ENCODE measurements at places on chromosomes 1 and 21.

GRCh38 chr1:65434255-65434654 is 13.8 kb downstream of the LEPR start:
- DNase-seq, result no peak

DNA sequence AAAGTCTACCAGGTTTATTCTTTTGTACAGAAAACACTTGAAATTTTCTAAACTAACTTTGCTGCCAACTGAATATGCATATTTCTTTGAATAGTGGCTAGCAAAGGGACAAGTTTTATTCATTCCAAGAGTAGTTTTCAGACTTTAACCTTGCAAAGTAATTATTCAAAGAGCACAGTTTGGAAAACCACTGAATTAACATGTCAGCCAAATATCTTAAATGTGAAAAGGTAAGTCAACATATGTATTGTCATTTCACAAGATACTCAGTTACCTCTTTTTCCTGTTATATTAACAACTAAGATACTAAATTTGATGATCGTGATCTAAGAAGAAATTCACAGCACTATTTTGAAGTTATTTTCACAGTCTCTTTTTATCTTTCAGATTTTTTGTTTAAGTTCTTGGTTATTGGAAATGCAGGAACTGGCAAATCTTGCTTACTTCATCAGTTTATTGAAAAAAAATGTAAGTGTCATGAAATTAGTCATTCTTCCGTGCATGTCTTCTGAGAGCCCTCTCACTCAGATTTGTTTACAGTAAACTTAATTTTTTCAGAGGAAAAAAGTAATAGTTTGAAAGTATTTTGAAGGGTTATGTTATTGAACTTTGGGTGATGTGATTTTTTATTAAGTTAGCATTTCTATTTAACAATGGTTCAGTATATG is 15.3 kb downstream of the RAB4A start:
- DNase-seq, result no peak

- no peak for DNase-seq
These were observed 411.7 kb downstream of the BRINP3 start for GRCh38 chr1:190066011-190066410.

GRCh38 chr1:51071291-51072042 is 30.6 kb upstream of the C1orf185 start:
- DNase-seq, result no peak

- no peak for DNase-seq
These were observed 3.7 kb downstream of the NES start for GRCh38 chr1:156673387-156674121.

DNA sequence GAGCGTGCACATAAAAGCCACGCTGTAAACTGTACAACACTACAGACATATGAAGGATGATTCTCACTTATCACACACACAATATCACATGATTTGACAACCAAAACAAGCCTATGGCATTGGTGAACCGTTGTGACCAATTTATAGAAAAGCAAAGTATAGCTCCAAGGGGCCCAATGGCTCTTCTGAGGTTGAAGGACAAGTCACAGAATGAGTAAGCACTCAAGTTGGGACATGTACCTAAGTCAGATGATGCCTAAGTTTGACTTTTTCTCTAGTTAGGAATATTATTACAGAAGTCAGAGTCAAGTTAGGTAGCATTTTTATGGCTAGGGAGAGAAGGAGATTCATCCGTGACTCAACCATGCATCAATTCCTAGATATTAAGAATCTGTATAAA is 45.7 kb downstream of the PLPP3 start:
- DNase-seq, result no peak

DNA sequence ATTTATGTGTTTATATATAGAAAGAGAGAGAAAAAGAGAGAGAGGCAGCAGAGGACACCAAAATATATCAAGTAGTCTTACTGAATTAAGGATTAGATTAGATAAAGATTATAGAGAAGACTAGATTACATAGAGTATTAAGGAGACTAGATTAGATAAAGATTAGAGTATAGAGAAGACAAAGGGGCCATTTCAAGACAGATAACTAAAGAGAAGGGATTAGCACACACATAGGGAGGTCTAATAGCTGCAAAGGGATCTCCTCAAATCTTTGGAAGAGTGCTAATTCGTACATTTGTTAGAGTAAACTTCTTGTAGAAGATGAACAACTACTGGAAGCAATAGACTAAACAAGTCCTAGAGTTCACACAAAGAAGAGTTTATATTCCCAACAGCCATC is 34.2 kb downstream of the OR6Y1 start:
- DNase-seq, result no peak

DNA sequence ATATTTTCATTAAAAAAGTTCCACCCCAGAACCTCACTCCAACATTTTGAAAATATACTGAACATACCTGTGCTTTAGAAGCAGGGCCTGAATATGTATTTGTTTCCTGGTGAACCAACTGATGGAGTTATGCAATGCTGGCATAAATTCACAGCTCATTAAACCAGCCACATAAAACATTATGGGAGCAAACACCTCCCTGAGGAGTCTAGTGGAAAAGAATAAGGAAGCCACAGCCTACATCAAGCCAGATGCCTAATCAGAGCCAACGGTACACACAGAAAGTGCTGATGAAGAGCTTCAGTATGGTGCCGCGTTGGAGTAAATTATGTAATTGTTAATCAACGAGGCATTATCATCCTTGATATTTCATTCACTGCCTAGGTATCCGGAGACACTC is 199.5 kb downstream of the AJAP1 start:
- no peak for DNase-seq

GRCh38 chr21:36700295-36700970 is 1.5 kb downstream of the SIM2 start:
- DNase-seq, result no peak

- DNase-seq, result no peak
These were observed 6.7 kb downstream of the ZNF648 start for GRCh38 chr1:182054698-182055326.

GRCh38 chr1:115906627-115907026 is 65.7 kb upstream of the NHLH2 start:
- DNase-seq, result no peak

- no peak for DNase-seq
These were observed 6.8 kb downstream of the NHLH1 start for GRCh38 chr1:160373696-160374095.

- DNase-seq, result no peak
These were observed 250.6 kb downstream of the KAZN start for GRCh38 chr1:14849038-14849437.

DNA sequence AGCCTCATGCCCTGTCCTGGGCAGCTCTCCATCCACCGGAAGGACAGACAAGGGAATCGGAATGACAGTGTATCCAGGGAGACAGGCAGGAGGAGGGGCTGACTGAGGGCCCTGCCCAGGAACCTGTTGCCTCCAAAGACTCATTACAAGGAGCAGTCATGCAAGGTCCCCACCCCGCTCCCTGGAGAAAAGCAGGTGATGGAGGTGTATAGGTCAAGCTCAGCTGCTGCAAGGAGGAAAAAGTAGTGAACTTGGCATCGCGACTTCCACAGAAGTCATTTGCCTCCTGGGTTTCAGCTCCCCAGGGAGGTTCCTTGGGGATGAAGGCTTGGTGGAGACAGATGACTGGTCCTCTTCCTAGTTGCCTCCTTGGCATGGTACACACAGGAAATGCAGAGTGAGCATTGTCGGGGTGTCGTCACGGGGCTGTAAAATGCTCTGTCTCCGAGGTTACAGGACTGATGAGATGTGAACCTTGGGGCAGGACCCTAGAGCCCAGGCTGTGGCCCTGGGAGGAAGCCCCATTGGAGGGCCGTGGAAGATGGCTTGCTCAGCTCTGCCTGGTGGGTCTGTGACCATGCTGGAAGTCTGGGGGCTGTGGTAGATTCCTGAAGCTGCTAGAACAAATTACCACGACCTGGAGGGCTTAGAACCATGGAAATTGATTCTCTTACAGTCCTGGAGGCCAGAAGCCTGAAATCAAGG is 219.6 kb upstream of the C1orf174 start:
- DNase-seq, result no peak

DNA sequence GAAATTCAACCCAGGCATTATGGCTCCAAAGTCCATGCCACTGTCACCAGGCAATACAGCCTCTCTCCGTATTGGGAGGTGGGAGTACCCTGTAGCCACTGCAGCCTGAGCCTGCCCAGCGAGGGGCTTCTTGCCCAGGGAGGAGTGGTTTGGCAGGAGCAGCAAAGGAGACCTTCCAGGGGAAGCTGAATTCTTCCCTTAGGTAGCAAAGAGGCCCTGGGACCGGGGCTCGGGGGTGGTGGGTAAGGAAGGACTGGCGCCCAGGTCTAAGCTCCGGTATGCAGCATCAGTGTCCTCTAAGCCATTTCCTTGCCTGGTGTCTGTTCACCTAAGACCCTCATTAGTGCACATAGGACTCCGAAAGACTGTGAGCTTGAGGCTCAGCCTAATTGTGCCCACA is 17.0 kb downstream of the TNNT2 start:
- no peak for DNase-seq

- no peak for DNase-seq
These were observed 56.1 kb downstream of the GADD45A start for GRCh38 chr1:67741121-67741520.

- DNase-seq, result no peak
These were observed 66.4 kb downstream of the PHTF1 start for GRCh38 chr1:113692824-113693431.

- DNase-seq, result no peak
These were observed 13.8 kb downstream of the PRDM16 start for GRCh38 chr1:3082571-3083516.

- no peak for DNase-seq
These were observed 38.9 kb downstream of the FAM163A start for GRCh38 chr1:179781962-179782361.

- DNase-seq, result no peak
These were observed 283.8 kb upstream of the RUNX1 start for GRCh38 chr21:35332841-35333426.

GRCh38 chr1:201728731-201729130 is 100.2 kb upstream of the IPO9 start:
- no peak for DNase-seq

- DNase-seq, result no peak
These were observed 96.2 kb upstream of the WLS start for GRCh38 chr1:68328490-68328889.

DNA sequence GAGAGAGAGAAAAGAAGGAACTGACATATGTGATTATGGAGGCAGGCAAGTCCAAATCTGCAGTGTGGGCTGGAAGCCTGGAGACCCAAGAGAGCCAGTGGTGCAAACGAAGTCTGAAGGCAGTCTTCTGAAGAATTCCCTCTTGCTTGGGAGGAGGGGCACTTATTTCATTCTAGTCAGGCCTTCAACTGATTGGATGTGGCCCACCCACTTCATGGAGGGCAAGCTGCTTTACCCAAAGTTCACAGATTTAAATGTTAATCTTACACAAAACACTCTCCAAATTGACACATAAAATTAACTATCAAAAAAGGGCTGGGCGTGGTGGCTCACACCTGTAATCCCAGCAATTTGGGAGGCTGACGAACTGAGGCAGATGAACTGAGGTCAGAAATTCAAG is 103.5 kb upstream of the RAB3GAP2 start:
- no peak for DNase-seq

- no peak for DNase-seq
These were observed 17.4 kb upstream of the HIVEP3 start for GRCh38 chr1:41936107-41936506.

DNA sequence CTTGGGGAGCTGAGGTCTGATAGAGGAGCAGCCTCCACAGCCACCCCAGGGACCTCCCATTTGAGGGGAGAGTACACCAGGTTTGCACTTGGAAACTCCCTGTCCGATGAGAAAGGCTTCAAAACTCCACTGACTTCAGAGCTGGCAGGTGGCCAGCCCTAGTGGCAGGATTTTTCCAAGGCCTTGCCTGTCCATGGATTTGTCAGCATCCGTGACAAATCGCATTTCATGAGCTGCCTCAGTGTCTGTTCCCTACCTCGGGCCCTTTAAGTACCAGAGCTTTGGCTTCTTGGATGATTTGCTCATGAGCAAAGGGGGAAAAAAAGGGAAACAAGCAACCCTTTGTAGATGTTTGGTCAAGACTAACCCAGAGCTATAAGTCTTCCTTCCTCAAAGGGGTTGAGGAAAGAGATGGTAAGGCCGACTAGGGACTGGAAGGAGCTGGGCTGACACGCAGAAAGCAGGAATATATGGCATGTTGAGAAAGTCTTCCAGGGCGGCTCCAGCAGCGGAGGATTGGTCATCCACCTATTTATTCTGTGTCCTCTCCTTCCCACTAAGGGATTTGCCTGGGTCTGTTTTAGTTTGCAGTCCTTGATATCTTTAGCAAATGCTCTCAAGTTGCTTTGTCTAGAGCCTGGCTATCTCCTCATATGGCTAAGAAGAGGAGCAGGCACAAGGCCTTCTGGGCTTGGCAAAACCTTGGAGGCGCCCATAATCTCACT is 2.7 kb upstream of the HSPG2 start:
- DNase-seq, result peak; percentile 73

DNA sequence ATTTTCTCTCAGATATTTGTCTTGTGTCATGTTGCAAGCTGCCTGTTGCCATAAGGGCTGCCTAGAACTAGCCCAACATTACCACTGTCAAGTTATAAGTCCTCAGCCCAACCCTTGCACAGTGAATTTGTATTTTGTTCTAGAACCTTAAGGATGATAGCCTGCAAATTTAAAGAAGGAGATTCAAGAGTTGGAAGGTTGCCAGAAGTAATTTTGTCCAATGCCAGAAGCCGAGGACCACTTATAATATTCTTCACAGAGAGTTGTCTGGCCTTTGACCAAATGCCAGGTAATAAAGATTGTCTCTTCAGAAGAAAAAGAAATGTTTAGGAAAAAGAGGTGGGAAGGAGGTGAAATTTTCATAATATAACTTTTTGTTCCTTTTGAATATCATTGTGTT is 40.5 kb upstream of the SUCO start:
- no peak for DNase-seq

- DNase-seq, result no peak
These were observed 1.3 kb downstream of the ZBTB7B start for GRCh38 chr1:155003766-155004351.

DNA sequence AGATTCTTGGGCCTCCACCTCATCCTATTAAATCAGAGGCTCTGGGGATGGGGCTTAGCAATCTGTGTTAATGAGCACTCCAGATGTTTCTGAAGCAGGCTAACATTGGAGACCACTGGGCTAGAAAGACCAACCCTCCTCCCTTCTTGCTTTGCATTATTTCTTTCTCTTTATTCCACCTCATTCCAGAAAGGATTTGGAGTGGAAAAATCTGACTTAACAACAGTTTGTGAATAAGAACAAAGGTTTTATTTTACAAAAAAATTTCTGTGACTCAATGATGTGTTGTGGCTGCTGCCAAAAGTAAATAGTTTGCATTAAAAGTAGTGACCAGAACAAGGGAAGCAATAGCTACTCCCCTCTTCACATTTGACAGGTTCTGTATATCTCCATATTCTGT is 79.4 kb downstream of the TGFB2 start:
- no peak for DNase-seq

- DNase-seq, result no peak
These were observed 95.3 kb downstream of the C1orf21 start for GRCh38 chr1:184482136-184482535.

- DNase-seq, result no peak
These were observed 11.0 kb upstream of the TIPRL start for GRCh38 chr1:168167806-168168205.

- DNase-seq, result no peak
These were observed 4.2 kb upstream of the FAM131C start for GRCh38 chr1:16077406-16078245.

All from smooth muscle cell of the brain vasculature (primary cell).